ENCODE measurements at places on chromosomes 6 and 20.

- DNase-seq, result no peak
These were observed 99.3 kb upstream of the CHD6 start for GRCh38 chr20:41717483-41717882.

GRCh38 chr6:157944983-157945931 lies 36.4 kb upstream of the SYNJ2 start:
- no peak for DNase-seq

GRCh38 chr6:149974825-149975224 lies 11.1 kb downstream of the ULBP1 start:
- DNase-seq, result no peak

DNA sequence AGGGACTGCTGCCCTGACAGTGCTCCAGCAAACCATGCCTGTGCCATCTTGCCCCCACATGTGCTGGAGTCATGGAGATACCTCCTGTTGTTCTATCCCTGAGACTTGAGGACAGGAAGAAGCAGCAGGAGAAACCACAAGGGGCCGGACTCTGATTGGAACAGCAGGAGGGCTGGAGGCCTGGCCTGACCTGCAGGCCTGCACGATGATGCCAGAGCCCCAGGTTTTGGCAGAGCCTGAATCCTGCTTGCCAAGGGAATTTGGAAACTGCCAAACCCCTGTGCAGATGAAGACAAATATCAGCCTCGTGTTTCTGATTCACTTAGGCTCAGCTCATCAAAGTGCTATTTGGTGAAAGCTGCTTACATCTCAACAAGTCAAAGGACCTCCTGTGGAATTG lies 177.6 kb downstream of the MAFB start:
- DNase-seq, result no peak

GRCh38 chr20:57650756-57651483 lies 30.7 kb upstream of the ZBP1 start:
- no peak for DNase-seq

GRCh38 chr6:75221116-75221515 lies 15.3 kb upstream of the COL12A1 start:
- DNase-seq, result no peak

DNA sequence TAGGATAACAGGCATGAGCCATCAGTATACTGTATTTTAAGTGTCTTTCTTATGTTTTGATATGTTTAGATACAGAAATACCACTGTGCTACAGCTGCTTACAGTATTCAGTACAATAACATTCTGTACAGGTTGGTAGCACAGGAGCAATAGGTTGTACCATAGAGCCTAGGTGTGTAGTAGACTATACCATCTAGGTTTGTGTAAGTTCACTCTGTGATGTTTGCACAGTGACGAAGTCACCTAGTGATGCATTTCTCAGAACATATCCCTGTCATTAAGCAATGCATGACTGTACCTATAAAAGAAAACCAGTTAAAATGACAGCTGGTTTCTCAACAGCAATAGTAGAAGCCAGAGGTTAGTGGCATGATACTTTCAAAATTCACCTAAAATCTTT lies 3.0 kb upstream of the ZBTB24 start:
- no peak for DNase-seq

- DNase-seq, result no peak
These were observed 70.8 kb upstream of the CD93 start for GRCh38 chr20:23156842-23157423.

GRCh38 chr6:149364557-149364956 lies 35.5 kb upstream of the SUMO4 start:
- no peak for DNase-seq

GRCh38 chr20:37596168-37596567 lies 68.5 kb upstream of the BLCAP start:
- DNase-seq, result no peak

GRCh38 chr20:61310954-61311353 lies 58.9 kb downstream of the CDH4 start:
- no peak for DNase-seq

DNA sequence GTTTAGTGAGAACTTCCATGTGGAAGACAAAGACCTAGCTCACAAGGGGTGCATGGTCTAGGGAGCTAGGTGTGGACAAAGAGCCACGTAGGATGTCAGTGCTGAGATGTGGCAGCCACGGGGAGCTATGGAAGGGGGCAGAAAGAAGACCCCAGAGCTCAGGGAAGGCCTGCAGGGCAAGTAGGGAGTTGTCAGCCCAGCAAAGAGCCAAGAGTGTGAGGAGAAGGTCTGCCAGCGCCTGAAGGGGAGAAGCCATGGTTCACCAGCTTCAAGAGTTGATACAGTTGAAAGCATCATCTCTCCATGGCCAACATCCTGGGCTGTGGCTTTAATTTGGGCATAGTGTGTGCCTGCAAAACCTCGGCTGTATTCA lies 95.6 kb downstream of the CDH26 start:
- no peak for DNase-seq

DNA sequence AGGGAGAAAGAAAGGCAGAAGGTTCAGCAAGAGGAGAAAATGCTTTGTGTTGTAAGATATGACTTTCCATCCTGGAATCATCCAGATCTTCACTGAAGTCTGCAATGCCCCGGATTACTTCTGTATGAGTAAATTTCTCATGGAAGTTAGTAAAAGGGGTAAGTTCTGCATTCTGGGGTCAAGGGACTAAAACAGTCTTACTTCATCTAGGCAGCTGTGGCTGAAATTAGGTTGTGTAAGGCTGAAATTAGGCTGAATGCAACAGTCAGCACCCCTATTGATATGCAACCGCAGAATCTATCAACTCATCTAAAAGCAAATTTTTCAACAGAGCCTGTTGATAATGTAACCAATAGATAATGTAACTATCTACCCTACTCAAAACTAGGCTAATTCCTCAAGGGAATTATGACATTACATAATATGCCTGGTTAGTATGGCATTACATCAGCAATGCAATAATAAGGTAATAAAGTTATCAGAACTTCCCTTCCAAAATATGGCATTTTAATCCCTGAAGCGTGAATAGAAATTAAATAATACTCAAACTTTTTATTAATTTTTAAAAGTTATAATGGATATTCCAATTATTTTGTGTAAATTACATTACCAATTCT lies 671.7 kb upstream of the CITED2 start:
- DNase-seq, result no peak

DNA sequence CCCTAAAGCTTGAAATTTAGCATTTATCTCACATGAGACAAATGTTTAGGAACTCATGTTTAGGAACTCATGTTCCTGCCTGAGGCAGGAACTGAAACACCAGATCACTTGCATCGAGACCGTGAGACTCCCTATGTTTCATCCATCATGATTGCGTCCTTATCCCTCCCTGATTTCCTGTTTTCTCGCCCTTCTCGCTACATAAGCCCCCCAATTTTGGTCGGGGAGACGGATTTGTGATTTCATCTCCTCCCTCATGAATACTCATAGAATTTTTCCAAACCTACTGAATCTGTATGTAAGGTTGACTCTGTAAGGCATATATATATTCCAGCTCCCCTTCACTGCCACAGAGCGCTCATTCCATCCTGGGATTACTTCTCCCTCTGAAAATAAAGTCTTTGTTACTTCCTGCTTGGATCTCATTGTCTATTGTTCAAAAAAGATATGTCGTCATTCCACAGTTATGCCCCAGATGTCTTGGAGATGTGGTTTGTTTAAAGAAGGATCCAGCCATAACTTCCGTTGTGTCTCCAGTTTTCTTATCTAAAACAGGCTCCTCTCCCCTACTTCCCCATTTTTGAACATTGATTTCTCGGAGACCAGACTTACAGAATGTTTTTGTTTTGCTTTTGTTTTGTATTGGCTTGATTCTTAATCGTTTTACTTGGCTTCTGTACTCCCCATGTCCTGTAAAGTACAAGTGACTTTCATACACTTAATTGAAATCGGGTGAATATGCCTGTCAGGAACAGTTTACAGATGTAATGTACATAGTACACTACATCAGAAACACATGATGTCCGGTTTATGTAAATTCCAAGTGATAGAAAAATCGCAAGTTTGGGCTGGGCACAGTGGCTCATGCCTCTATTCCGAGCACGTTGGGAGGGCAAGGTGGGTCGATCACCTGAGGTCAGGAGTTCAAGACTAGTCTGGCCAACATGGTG lies 118.7 kb downstream of the HFE start:
- DNase-seq, result no peak

- DNase-seq, result no peak
These were observed 41.0 kb upstream of the KLHL31 start for GRCh38 chr6:53706525-53706924.

DNA sequence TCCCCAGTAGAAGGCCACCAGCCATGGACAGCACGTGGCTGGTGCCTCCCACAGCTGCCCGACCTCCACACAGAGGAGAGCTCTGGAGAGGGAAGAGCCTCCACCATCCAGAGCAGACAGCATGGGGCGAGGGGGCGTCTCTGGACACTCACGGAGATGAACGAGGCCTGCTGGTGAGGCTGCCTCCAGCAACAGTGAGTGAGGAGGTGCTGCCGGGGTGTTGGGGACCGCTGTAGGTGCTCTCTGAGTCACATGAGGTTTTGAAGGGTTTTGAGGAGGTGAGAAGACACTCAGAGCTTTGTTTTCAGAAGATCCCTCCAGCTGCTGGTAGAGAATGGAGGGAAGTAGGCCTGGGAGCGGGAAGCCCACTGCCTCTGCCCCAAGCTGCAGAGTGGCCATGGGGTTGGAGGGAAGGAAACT lies 65.6 kb downstream of the THBS2 start:
- no peak for DNase-seq

DNA sequence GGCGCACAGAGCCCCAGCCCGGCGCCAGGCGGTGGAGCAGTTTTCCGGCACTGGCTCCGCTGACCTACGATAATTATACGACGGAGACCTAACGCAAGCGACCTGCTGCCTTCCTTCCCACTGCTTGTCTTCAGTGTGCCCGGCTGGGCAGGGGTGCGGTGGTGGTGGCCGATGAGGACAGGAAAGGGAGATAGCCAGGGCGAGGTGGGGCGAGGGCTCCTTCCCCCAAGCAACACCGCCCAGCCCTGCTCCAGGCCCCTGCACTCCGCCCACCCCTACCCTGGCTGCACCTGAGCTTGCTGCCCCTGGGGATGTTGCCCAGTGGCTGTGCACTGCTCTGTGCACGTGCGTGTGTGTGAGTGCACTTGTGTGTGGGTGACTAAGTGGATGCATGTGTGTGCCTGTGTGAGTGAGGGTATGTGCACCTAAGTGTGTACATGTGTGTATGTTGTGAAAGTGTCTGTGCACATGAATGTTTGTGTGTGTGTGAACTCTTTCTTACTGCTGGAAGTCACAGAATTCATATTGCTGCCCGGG lies 42.6 kb upstream of the IRF4 start:
- DNase-seq, result no peak

DNA sequence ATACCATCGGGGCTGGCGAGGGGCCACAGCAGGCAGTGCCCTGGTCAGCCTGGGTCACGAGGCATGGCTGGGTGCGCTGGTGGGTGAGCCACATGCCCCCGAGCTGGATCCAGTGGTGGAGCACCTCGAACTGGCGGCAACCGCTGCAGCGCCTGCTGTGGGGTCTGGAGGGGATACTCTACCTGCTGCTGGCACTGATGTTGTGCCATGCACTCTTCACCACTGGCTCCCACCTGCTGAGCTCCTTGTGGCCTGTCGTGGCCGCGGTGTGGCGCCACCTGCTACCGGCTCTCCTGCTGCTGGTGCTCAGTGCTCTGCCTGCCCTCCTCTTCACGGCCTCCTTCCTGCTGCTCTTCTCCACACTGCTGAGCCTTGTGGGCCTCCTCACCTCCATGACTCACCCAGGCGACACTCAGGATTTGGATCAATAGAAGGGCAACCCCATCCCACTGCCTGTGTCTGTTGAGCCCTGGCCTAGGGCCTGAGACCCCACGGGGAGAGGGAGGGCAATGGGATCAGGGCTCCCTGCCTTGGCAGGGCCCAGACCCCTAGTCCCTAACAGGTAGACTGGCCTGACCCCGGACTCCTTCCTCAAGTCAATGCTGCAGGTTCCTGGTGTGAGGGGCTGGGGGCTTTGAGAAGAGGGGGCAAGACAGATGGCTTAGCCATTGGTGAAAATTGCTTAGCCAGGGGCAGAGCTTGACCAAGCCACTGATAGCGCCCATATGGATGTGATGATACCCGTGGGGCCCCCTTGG lies 598 bp downstream of the TMEM239 start:
- no peak for DNase-seq

DNA sequence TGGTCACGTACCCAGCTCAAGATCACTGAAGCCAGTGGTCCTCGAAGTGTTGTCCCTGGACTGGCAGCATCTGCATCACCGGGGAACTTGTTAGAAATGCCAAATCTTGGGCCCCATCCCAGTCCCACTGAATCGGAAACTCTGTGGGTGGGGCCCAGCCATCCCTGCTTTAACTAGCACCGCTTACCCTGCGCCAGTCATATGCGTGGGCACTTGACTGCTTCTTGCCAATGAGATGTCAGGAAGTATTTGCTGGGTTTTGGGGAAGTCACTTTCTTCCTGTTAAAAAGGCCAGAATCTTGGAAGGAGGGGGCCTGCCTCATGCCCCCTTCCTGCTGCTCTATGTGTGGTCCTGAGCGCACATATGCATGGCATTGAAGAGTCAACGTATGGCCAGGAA lies 11.7 kb upstream of the SULF2 start:
- DNase-seq, result no peak

Measured in glutamatergic neuron (in vitro differentiated cells).